Activated CD8-positive, alpha-beta memory T cell treated with anti-CD3 and anti-CD28 coated beads for 24 hours (primary cell): ENCODE measurements at places on chromosomes 1 and 21.

DNA sequence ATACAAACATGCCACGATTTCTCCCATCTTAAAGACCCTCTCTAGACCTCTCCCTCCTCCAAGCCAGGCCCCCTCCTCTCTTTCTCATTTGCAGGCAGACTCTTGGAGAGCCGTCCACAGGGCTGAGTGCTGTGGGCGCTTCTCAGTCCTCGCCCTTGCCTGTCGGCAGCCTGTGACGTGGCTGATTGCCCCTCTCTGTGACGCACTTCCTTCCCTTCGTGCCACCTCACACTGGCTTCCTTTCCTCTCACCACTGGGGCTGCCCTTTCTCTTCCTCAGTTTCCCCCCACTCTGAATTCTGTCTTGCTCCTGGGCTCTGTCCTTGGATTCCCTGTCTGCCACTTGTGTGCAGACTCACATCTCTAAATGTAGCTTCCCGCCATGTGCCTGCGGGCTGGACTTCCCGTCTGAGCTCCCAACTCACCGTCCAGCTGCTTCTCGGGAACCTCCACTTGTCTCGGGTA, 227.2 kb downstream of the CAMTA1 start:
- no peak for DNase-seq

- DNase-seq = no peak
Measured at GRCh38 chr1:20373764-20374163, 83.1 kb downstream of the VWA5B1 start.

GRCh38 chr21:15820852-15821379, 91.1 kb downstream of the USP25 start:
- DNase-seq = no peak

DNA sequence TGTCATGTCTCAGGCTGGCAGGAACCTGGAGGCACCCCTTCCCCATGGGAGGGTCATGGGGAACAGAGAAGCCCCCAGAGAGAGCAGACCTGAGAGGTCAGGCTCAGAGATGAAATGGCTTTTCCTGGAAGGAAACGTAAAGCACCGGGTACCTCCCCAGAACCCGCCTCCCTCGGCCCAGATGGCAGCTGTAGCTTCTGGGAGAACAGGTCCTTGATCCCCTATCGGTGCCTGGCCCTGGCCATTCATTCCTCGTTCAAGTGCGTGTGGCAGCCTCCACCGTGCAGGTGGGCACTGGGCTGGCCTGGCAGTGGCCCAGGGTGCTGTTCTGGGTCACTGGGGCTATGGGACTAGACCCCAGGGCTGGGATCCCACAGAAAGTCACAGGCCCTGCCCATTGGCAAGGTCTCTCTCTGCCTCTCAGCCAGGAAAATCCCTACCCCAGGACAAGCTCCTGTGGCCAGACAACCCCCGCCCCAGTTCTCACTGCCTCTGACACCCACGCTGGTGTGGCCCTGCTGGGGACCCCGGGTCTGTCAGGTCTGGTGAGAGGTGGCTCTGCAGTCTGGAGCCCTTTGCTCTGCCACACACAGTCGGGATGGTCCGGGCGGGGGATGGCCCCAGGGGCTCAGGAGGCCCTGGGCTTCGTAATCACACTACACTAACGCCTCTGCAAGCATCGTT, 183.2 kb upstream of the VAMP3 start:
- DNase-seq = no peak

DNA sequence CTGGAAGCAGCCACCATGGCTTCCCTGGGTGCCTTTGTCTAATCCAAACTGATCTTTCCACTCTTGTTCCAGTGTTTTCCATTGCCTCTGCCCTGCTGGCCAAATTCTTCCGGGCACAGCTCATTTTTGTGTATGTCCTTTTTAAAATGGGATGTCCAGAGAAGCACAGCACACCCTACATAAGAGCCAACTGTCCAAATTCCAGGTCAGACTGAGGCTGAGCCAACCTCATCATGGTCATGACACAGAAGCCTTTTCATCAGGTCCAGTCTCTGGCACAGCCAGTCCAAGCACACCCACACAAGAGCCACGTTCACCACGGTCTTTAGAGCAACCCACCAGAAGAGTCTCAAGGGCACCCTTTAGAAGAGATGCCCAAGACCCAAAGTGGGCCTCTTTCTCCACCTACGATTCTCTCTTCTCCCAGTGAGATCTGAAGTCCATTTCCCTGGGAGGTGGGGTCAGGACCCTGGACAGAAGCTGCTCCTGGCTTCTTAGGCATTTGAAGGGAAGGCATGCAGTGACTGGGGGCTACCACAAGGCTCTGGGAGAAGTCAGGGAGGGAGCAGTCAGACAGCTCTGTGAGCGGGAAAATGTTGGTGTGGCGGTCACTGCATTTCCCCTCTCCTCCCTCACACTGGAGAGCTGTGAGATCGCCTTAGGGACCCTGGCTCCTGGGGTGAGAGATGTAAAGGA, 53.2 kb downstream of the SYT2 start:
- DNase-seq = no peak
